Stimulated activated CD4-positive, alpha-beta T cell treated with anti-CD3 and anti-CD28 coated beads, TNF-alpha, amount 100 ng/mL, for 48 hours (primary cell): ENCODE measurements at places on chromosomes 2 and 18.

- DNase-seq, result no peak
These were observed 75.8 kb downstream of the RTP5 start for GRCh38 chr2:241945311-241945710.

GRCh38 chr18:78242806-78243205 lies 736.8 kb upstream of the SALL3 start:
- DNase-seq, result no peak

GRCh38 chr2:67955748-67956603 lies 106.8 kb downstream of the C1D start:
- DNase-seq, result no peak

DNA sequence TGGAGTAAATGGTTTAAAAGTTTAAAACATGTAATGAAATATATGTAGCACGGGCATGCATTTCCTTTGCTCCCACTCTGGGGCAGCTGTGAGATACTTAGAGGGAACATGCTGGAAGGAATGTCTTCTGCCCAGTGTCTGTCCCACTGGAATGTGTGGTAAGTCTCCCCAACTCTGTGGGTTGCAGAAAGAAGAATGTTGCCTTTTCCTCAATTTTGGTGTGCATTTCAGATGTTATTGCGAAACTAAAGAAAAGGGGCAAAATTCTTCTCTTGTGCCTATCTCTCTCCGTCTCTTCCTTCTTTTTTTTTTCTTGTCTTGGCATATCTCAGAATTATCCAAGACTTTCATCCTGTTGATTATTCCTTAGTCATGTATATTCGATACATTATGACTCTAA lies 201.1 kb downstream of the SH3RF3 start:
- no peak for DNase-seq

DNA sequence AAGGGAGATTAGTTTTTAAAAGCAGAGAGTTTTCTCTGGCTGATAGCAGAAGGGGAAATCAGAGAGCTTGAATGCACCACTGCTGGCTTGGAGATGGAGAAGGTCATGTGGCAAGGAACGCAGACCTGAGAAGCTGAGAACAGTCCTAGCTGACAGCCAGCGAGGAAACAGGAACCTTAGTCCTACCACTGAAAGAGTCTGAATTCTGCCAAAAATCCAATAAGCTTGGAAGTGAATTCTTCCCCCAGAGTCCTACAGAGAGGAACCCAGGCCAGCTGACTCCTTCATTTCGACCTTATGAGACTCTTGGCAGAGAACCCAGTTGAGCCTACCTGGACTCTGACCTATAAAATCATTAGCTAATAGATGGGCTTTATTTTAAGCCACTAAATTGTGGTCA lies 371.9 kb upstream of the TNP1 start:
- no peak for DNase-seq

GRCh38 chr18:2964361-2965010 lies 48.5 kb downstream of the LPIN2 start:
- DNase-seq, result no peak

GRCh38 chr2:25311865-25312575 lies 29.7 kb downstream of the DNMT3A start:
- DNase-seq, result no peak

DNA sequence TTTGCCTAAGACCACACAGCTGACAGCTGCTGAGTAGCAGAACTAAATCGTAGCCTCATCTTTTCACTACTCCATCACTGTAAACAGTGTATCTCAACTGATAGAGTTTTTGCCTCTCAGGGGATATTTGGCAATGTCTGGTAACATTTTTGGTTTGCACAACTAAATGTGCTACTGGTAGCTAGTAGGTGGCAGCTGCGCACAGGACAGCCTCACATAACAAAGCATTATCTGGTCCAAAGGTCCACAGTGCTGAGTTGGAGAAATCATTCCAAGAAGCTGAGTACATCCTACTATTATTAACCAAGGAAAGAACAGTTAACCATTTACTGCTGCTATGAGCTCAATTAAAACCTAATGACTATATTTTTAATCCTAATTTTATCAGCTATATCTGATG lies 6.1 kb upstream of the CCDC102B start:
- DNase-seq, result no peak

GRCh38 chr2:100615886-100616285 lies 53.1 kb downstream of the PDCL3 start:
- DNase-seq, result no peak

- DNase-seq, result no peak
These were observed 148.5 kb downstream of the TTC32 start for GRCh38 chr2:19753314-19753713.

DNA sequence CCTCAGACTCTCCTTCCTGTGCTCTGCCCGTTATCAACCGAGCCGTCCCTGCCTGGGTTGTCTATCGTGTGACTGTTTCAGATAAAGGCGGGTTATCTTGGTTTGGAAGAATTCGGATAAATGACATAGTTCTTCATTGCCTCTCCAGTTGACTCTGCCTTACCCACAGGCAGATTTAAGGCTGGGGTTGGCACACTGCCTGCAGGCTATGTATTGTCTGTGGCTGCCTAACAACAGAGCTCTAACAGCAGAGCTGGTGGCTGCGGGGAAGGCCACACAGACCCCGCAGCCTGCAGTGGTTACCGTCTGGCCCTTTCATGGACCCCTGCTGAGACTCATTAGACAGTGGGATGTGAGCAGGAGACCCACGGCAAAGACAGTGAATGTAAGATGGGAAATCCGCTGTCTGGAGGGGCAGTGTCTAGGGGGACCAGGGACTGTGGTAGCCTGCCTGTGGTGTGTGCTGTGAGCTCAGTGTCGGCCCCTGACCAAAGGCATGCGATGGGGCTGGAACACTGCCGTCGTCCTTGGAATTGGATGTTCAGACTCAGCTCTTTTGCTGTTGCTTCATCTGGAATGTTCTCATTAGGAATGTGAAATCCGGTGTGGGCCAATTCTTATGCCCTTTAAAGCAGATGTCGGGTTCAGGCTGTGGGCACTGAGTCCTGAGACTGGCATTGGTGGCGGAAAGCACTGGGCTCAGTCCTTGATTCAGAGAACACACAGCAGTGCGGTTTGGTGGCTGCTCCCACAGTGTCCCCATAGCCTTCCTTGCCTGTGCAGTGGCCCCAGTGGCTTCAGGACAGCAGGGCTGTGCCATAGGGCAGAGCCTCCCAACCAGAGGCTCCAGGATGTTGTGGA lies 44.5 kb downstream of the SH3RF3 start:
- no peak for DNase-seq

DNA sequence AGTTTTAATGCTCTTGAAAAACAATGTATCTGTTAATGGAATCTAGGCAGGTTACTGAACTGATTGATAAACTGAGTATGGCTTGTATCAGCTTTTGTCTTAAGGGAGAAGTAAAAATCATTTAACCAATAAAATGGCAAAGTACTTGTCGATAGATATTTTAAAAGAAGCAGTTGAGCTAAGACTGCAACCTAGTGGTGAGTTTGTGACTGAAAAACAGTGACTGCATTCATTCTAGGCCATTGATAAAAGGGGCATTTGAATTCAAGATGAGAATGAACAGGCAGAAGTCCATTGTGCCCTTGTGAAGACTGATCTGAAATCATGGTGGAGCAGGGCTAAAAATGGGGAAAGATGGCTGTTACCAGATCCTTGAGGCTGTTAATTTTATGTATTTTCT lies 59.4 kb upstream of the MSTN start:
- no peak for DNase-seq

DNA sequence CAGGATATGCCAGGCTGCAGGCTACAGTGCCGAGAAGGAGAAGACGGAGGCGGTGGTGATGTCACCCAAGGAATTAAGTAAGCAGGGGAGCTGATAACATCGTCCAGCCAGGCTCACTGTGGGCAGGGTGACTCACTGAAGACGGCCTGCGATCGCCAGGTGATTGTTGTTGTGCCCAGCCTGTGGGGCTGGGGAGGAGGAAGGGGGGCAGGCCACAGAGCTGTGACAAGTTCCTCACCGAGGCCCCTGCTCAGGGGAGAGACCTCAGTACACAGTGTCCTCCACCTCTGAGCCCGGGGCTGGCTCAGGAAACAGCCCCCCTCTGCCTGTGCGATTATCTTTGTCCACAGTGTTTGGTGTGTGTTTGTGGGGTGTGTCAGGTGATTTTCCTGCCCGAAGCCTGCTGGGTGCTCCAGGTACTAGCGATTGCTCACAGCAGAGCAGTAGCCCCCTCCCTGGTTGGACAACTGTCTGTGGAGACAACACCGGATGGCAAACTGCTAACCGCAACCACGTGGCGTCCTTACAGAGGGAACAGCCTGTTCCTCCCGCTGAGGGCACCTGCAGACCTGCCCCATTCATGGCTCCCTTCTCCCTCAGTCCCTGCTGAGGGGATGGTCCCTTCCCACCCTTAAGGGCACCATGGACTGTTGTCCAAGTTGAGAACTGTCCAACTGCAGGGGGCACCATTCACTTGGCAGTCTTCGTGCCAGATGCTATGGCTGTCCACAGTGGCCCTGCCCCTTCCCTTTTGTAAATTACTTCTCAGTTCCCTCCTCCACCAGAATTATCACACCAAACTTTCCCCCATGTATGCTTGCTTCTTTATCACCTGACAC lies 95.1 kb downstream of the ZFP36L2 start:
- peak; percentile 62 for DNase-seq

DNA sequence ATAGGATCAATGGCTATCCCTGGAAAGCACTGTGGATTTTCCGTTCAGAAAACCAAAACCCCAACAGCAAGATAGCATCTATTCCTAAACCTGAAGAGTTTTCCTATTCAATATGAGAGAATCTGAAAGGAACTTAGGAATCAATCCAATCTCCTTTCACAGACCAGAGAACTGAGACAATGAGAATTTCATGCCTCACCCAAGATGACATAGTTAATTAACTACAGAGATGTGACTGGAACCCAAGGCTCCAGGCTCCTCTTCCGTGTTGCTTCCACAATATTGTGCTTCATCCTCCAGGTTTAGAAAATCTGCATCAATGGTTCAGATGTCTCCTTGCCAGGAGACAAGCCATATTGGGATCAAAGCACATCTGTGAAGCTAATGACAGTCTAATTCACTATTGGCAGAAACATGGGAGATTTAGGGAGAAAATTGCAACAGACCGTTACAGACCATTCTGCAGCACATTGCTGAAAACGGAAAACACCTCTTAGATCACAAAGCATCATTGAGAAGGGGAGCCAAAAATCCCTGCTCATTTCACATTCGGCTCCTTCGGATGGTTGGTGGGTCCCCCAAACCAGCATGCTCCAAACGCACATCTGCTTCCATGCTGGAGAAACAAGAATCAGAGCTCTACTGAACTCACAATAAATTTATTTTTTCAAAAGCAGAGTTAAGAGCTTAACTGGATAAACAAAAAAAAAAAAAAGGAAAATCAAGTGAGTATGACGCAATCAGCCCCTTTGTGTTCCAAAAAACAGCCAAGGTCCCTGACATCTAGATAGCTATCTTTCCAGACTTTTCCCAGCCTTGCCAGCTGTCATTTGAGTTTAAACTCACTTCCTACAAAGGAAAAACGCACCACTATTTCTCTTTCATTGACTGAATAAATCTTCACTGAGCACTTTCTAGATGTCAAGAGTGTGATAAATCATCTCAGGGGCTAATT lies 290.3 kb downstream of the C1D start:
- no peak for DNase-seq

GRCh38 chr2:126778561-126779501 lies 119.9 kb upstream of the TEX51 start:
- DNase-seq, result no peak

DNA sequence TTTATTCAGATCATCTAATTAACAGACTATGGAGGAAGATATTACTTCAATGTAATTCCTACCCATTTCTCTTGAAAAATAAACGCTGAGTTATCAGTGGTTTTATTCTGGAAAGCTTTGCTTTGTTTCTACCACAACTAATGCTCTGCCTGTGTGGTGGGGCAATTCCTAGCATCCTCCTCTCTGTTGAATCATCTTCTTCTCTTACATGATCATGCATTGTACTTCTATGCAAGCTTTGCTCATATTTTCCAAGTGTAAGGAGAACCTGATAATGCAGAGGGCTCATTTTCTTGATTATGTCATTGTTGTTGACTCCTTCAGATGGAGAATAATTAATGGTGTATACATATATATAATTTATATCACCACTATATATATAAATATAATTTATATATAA lies 46.7 kb downstream of the CCDC195 start:
- DNase-seq, result no peak

- no peak for DNase-seq
These were observed 19.1 kb downstream of the KCNK3 start for GRCh38 chr2:26711457-26712161.

DNA sequence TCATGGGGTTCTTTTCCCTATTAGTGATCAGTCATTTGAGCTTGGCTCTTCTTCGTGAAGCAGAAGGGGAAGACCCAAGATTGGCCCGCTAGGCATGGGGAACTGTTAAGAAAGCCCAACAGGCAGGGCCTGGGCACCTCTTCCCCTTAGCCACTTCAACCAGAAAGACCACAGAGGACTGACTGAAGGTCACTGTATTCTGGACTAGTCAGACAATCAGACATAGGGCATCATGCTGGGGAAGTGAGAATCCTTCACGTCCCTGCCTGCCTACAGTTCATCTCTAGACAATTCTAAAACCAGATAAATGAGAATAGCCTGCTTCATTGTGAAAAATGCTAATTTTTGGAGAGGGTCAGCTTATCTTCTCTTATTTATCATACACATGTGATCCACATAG lies 28.1 kb downstream of the FAP start:
- no peak for DNase-seq

GRCh38 chr2:85318222-85319074 lies 9.3 kb downstream of the TGOLN2 start:
- no peak for DNase-seq

- no peak for DNase-seq
These were observed 80.9 kb downstream of the SH3RF3 start for GRCh38 chr2:109209941-109210340.

DNA sequence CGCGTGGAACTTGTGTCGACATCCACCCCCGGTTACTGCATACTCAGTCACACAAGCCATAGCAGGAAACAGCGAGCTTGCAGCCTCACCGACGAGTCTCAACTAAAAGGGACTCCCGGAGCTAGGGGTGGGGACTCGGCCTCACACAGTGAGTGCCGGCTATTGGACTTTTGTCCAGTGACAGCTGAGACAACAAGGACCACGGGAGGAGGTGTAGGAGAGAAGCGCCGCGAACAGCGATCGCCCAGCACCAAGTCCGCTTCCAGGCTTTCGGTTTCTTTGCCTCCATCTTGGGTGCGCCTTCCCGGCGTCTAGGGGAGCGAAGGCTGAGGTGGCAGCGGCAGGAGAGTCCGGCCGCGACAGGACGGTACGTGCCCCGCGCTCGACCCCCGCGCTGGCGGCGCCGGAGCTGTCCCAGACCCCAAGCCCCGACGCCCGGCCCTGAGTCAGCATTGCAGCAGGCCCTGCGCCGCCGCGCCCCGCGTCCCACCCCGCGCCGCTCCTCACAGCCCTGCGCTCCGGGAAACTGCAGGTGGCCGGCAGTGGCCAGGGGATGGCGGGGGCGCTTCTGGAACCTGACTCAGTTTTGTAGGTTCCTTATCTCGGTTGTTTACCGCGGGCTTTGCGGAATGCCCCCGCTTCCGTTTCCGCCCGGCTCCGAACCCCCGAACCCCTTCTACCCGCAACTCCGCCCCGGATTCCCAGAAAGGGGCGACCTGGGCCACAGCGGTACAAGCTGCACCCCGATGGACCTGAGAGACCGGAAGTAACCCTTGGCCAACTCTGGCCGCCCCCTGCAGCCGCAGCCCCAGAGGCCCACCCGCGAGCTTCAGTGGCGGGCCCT lies at the start of gene CFLAR:
Gene CFLAR, plus strand, starts transcription at position 50 of the 844 bp plus-strand sequence. CDS start 13,702 bp downstream, outside the sequence.
- peak; percentile 73 for DNase-seq
